ENCODE measurements at places on chromosomes 5 and 9.
A peak's percentile ranks its signal among the peaks of the same experiment; 100 is the strongest.

GRCh38 chr5:177132136-177133095, 1.2 kb upstream of the NSD1 start:
- peak; percentile 89 for DNase-seq

DNA sequence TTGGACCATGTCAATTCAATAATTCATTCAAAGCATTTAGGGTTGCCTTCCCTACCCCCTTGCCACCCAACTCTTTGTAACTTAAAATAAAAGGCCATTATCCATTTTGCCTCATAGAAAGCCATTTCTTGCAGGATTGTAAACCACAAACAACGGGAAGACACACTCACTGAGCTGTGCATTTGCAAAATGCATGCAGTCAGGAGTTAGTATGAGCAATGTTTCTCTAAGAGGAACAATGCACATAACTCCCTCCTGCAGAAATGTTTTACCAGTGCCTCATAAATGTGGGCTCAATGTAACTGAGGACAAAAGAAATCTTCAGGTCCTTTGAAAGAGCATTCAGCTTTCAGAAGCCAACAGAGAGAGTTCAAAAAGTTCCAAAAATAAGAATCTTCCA, 98.5 kb upstream of the ABCA1 start:
- DNase-seq, result no peak

- no peak for DNase-seq
These were observed 46.7 kb downstream of the GDNF start for GRCh38 chr5:37792975-37793631.

GRCh38 chr9:3179711-3180110, 335.8 kb upstream of the PUM3 start:
- no peak for DNase-seq

- no peak for DNase-seq
These were observed 42.9 kb downstream of the FOXD1 start for GRCh38 chr5:73405691-73406090.

- no peak for DNase-seq
These were observed 21.9 kb upstream of the CTSV start for GRCh38 chr9:97060796-97061195.

- DNase-seq, result no peak
These were observed 22.1 kb upstream of the KIF2A start for GRCh38 chr5:62283861-62284260.

DNA sequence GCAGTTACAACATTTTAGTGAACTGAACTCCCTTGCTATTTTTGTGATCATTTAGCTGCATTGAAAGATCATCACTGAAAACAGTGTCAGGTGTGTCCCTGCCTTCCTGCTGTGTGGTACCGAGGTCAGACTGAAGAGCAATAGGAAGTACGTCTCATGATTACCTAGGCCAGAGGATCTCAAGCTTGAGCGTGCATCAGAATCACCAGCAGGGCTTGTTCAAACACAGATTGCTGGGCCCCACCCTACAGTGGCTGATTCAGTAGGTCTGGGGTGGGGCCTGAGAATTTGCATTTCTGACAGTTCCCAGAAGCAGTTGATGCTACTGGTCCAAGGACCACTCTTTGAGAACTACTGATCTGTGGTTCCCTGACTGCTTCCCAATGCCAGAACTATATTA, 159.6 kb downstream of the ACTL7B start:
- no peak for DNase-seq

DNA sequence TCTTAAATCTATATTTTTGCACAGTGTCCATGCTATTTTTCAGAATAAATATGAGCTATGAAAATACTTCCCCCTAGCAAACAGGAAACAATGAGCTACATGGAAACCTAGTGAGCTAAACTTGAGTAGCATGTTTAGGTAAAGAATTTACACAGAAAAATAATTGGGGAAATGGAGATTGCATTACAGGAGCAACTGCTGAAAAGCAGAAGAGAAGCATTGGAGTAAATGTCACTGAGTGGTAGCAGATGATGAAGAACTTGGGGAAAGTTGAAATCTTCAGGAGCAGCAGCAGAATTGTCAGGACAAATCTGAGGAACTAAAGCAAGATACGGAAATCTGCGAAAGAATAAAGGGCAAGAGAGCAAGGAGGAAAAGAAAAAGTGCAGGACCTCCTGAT, 610.3 kb downstream of the TLE1 start:
- no peak for DNase-seq

DNA sequence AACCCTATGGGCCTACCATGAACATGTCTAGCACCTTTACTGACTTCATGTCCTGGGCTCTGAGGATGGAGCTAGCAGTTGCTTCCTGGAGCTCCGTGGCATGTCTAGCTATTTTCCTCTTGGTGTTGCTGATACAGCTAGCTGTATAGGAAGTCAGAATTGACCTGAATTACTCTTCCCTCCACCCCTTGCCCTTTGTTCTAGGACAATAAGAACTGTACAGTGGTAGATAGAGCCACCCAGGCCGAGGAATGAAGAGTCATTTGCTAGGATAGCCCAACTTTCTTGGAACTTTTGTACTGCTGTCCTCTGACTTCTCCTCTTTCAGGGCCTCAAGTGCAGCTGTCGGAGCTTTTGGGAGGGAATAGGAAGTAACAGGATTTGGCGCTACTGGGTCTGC, 109.9 kb upstream of the RUSC2 start:
- DNase-seq, result no peak

DNA sequence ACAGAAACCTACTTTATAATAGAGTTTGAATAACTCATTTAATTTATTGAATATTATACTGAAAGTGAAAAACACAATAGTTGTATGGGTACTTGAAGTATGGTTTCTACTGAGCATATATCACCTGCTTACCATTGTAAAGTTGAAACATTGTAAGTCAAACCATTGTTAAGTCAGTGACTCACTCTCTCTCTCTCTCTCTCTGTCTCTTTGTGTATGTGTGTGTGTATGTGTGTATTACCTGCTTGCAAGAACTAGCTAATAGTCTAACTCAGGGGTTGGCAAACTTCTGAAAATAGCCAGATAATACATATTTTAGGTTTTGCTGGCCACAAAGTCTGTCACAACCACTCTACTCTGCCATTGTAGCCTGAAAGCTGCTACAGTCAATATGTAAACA, 564.3 kb upstream of the ZNF608 start:
- no peak for DNase-seq

DNA sequence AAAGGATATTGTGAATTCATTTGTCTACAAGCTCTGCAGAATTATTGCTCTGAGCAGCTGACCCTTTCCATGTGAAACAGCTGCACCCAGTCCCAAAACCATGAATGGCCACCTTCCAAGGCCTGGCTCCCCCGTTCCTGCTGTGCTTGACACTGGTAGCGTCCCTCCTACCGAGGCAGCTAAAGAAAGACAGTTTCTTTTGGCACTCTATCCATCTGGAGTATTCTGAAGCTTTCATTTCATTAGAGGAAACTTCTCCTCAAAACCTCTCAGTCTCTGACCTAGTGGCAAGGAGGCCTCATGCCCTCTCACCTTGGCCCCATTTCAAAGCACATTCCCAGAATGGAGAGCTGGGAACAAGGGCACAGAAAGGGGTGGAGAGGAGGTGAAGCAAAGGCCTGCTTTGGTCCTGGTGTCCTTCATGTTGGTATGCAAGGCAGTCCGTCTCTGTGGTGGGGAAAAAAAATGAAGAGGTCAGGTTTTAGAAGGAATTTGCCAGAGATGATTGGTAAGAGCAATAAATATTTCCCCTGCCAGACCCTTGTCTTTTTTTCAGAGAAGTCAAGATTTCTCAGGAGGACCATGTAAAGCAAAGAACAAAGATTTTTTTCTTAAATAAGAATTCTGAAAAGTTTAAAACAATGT, 232.0 kb downstream of the RFK start:
- no peak for DNase-seq

DNA sequence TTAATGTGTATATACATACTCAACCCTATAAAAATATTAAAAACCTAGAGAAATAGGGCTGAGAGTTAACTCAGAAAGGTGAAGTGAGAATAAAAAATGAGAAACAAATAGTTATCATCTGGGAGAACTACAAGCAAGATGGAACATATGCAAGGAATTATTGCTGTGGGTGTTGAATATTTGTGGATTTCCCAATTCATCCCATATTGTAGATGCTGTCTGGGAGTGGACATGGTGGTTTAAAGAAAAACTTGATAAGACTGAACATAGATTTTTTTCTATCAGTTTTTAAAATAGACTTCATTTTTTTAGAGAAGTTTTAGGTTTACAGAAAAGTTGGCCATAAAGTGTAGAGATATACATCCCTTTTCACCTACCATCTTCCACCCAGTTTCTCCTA, 263.5 kb downstream of the SPATA31D1 start:
- no peak for DNase-seq

- no peak for DNase-seq
These were observed 26.0 kb upstream of the SVEP1 start for GRCh38 chr9:110605565-110605964.

GRCh38 chr9:5612185-5612530, 16.7 kb upstream of the RIC1 start:
- DNase-seq, result no peak

DNA sequence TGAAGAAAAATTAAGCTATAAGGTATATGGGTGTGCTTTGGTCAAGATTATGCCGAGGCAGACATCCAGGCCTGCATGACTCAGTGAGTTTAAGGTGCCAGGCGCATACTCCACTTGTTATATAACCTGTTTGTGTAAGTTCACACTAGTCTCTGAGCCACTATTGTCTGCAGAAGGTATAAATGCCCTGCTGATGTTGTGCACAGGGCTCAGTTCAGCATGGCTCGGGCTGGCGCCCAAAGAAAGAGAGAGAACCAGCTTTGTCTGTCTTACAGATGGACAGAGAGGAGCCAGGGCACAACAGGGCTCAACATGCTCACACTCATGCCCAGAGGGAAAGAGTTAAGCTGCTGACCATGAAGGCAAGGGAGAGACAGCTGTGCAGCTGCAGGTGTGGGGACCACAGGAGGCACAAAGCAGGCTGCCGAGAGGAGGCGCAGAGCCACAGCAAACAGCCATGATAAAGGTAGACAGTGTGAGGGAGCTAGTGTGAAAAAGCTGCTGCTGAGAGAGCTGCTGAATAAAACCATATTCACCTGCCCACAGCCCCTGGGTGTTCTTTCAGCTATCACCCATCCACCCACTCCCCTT, 1587.6 kb upstream of the C9orf72 start:
- peak; percentile 52 for DNase-seq

DNA sequence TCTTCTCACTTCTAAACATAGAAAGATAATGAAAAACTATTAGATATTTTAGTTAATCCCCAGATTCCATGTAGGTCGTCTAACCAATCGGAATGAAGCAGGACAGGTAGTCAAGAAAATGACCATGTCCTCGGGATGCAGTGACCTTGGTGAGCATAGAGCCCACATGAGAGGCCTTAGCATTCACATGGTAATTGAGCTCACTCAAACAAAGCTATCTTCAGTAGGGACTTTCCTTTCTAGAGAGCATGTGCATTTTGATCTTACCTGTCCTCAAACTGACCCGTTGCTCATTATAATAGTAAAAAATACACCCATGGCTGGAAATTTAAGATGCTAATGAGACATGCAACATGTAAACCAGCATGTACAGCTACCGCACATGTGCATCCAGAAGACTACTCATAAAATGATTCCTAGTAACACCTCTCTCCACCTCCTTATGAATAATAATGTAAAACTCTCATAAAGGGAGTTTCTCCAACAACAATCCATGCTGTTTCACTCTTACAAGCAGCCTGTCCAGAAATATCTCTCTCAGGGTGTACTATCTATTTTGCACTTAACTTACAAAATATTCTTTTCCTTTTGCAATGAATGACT, 274.0 kb upstream of the CDH9 start:
- no peak for DNase-seq

GRCh38 chr9:85258823-85259370, 482.9 kb downstream of the AGTPBP1 start:
- peak; percentile 90 for DNase-seq
